ENCODE measurements at places on chromosomes 7 and 10. TPM values are rescaled to one million over a fixed set of nuclear protein-coding genes. Genes with fewer than 3 reads are reported as not detected.

Gene ELFN1
- not detected for total RNA-seq

Gene AGBL3
- total RNA-seq = 0.64 TPM

Gene GAD2
- not detected for total RNA-seq

Gene EDRF1
- total RNA-seq = 13.9 TPM

Gene SKIDA1
- total RNA-seq = under 0.01 TPM

Gene NACAD
- 0.96 TPM for total RNA-seq

Gene IFIT2
- total RNA-seq = 0.21 TPM

Gene SSC4D
- 5.3 TPM for total RNA-seq

Gene CYP3A7
- total RNA-seq = not detected

Gene TAS2R38
- not detected for total RNA-seq

Gene SLC29A4
- total RNA-seq = 11.6 TPM

Gene LEP
- total RNA-seq = 0.24 TPM

Gene TFR2
- total RNA-seq = 1.3 TPM

Gene FGFBP3
- not detected for total RNA-seq

Gene PTF1A
- total RNA-seq = not detected

Gene ZNF736
- total RNA-seq = 3.2 TPM

Gene ACADSB
- 1.9 TPM for total RNA-seq

Gene PAX4
- total RNA-seq = not detected

Gene MET
- 93.6 TPM for total RNA-seq

Gene UTF1
- not detected for total RNA-seq

Gene SPDYE9
- not detected for total RNA-seq

Gene PON3
- total RNA-seq = 0.96 TPM

Gene TMEM178B
- total RNA-seq = 4.8 TPM

Gene STOX1
- 0.21 TPM for total RNA-seq

Gene GNGT1
- not detected for total RNA-seq

Gene SVOPL
- not detected for total RNA-seq

Gene TMEM176B
- not detected for total RNA-seq

Gene HPS1
- total RNA-seq = 19.8 TPM

Gene ALOX5
- total RNA-seq = 4.8 TPM

All from tracheal epithelial cell (primary cell).